ENCODE measurements at places on chromosomes 5 and 9.

- DNase-seq = no peak
These were observed 50.0 kb downstream of the NFIB start for GRCh38 chr9:14263707-14264483.

GRCh38 chr5:68253624-68254585, 38.3 kb downstream of the PIK3R1 start:
- no peak for DNase-seq

DNA sequence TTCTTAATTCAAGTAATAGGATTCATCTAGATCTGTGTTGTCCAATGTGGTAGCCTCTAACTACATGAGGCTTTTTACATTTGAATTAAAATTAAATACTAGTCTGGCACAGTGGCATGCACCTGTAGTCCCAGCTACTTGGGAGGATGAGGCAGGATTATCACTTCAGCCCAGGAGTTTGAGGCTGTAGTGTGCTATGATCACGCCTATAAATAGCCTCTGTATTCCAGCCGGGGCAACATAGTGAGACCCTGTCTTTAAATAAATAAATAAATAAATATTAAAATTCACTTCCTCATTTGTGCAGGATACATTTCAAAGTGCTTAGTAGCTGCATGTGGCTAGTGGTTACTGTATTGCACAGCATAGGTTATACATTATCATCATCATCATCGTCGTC, 91.8 kb downstream of the UBE2R2 start:
- DNase-seq = no peak

DNA sequence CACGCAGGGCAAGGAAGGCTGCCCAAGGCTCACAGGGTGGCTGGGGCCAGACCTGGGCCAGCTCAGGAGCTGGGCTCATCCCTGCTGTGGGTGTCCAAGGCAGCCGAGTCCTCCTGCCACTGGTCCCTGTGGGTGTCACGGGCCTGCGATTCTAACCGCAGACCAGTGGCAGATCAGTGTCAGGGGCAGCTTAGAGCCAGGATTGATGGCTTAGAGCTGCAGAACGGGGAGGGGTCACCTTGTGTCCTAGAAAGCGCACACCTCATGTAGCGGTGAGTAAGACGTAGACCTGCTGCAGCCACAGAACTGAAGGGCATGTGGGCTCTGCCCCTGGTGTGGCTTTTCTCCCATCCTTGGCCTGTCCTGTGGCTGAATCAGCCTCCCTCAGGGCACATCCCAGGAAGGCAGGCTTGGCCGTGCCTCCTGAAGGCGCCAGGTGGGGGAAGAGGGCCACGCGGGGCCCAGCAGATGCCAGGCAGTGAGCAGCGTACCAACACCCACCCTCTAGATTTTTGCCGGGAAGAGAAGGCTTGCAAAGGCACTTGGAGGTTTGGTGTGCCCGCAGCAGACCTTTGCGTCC, 78.3 kb upstream of the FCN2 start:
- peak; percentile 36 for DNase-seq

- DNase-seq = no peak
These were observed 18.7 kb upstream of the WDR38 start for GRCh38 chr9:124834591-124834990.

DNA sequence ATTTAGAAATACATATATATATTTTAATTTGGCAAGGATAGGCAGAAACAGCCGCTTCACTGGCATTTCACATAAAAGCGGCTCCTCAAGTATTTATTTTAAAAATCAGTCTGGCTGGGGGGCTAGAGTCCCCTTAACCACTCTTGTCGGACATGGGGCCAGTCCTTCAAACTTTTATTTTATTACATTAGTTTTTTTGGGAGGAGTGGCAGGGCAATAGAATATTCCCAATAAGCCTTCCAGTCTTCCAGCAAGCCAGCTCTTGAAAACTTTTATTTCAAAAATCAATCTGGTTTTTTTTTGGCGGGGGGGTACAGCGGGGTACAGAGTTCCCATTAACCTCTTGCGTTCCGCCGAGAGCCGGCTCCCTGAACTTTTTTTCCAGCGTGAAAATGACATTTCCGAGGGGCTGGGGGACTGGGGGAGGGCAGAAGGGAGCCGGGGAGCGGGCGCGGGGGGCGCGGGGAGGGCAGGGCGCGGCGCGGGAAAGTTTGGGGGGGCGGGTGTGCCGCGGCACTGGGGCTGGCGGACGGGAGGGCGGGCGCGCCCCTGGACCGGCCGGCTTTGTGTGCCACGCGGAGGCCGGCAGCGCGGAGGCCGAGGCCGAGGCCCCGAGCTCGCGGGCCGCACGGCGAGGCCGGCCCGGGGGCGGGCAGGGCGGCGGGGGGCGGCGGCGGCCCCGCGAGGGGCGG, 504 bp upstream of the ZNF618 start:
- DNase-seq = peak; percentile 44

GRCh38 chr5:177116631-177117373, 16.8 kb upstream of the NSD1 start:
- peak; percentile 43 for DNase-seq

- DNase-seq = no peak
These were observed 3.2 kb downstream of the ROR2 start for GRCh38 chr9:91946653-91947488.

Data from nephron progenitor cell (in vitro differentiated cells).